ENCODE measurements at places on chromosomes 5 and 9. TPM values are rescaled to one million over a fixed set of nuclear protein-coding genes. Genes with fewer than 3 reads are reported as not detected.

The MYORG gene
- total RNA-seq: 0.83 TPM

The PCDHB13 gene
- total RNA-seq: 0.26 TPM

DNA sequence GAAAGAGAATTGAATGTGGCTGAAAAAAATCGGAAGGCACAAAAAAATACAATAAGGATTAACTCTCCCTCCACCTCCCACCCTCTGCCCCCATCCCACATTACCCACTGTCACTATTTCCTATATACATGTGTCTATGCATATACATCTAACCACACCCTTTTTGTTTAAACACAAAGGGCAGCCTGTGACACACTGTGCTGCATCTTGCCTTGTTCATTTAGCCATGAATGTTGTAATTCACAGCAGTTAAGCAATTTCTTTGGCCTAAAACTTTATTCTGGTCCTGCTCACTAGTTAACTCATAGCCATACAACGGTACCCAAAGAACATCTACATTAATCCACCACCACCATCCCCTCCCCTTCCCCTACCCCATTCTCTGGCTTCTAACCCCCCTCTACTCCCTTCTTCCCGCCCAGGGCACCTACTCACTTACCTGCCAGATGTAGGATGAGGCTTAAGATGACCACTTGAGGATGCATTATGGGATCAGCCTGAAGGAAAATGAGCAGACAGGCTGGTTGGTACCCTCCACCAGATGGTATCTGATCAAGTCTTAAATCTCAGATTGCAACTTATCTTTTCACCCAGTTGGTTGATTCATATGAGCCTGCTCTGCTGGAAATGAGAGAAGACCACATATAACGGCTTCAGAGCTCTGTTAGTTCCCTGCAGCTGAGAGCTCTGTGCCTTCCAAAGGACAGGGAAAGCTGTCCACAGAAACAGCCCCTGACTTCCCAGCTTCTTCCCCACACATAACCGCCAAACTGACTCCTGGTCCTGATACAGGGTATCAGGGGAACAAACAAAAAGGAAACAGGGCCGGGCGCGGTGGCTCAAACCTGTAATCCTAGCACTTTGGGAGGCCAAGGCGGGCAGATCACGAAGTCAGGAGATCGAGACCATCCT, 1.2 kb downstream of the HAVCR1 start:
- H3K27ac ChIP-seq: no peak overlapping the region
- DNase-seq: no peak
- H3K36me3 ChIP-seq: no peaks in the 10 kb centered on the region

The PTGDS gene
- 89.9 TPM for total RNA-seq

The INSL4 gene
- total RNA-seq: not detected

DNA sequence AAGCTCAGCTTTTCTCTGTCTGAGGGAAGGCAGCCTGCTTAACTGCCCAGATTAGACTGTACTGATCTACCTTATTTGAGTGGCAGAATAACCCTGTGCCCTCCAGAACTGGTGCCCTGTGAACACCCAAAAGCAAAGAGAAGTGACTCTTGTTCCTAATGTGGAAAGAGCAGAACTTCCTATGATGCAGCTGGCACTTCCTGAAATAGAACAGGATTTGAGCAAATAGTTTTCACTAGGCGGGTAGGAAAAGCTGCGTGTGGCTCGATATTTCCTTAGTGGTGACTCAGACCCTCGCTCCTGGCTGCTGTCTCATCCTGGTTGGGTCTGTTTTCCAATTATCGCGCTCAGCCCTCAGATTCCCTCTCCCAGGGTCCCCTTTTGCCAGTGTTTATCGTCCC, 89.9 kb downstream of the SH3TC2 start:
- H3K4me3 ChIP-seq: no peak overlapping the region
- no peaks in the 10 kb centered on the region for H3K27me3 ChIP-seq
- H3K4me1 ChIP-seq: peaks cover 17% of the 10 kb centered on the region

GRCh38 chr9:93132287-93132927, 1.6 kb downstream of the NINJ1 start:
- H3K36me3 ChIP-seq: no peaks in the 10 kb centered on the region
- H3K27me3 ChIP-seq: no peaks in the 10 kb centered on the region
- peaks cover 17% of the 10 kb centered on the region for H3K4me1 ChIP-seq
- peak overlapping the region; percentile 83 for H3K4me3 ChIP-seq

DNA sequence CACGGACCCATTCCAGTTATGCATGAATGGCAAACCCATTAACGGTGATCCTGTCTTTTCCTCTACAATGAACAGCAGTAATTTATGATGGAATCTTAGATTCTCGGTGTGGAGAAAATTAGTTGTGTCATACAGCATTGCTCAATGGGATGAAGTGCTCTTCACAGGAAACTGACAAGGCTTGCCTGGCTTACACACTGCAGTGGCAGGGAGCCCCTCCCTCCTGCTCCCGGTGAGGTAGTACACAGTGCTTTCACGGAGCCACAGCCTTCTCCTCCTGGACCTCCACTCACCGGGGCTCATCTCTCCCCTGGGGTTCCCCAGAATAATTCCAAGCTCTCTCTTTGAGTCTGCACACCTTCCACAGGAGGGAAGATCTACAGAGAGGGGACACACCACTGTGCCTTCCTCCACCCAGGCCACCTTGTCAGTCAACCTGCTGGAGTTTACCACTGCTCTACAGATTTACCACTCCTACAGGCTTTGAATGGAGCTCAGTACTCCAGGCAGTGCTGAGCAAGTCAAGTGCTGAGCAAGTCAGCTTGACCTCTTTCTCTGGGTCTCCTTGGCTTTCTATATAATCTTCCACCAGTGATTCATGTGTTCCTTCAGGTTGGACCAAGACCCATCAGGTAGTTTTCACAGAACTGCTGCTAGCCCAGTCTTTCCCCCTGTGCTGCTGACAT, 59.1 kb upstream of the TBC1D2 start:
- H3K36me3 ChIP-seq: no peaks in the 10 kb centered on the region
- DNase-seq: peak; percentile 47
- no peak overlapping the region for H3K27ac ChIP-seq
- H3K4me3 ChIP-seq: no peak overlapping the region

DNA sequence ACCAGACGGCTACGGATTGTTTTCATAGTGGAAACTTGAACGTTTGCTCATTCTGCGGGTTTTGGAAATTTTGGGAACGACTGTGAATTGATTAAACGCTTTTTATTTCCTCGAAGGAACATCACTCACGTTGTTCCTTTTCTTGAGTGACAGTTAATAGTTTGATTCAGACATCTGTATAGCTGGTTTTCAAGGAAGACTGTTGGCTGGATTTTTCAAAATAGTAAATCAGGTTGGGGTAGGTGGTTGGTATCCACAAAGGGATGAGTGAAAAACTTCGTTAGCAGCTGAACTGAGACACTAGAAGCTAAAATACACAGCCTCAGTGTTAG, 1.1 kb downstream of the TGFBR1 start:
- peak overlapping the region; percentile 89 for H3K27ac ChIP-seq
- H3K36me3 ChIP-seq: no peaks in the 10 kb centered on the region
- H3K4me1 ChIP-seq: peaks cover 11% of the 10 kb centered on the region
- DNase-seq: no peak
- no peaks in the 10 kb centered on the region for H3K27me3 ChIP-seq
- peak overlapping the region; percentile 77 for H3K4me3 ChIP-seq
